ENCODE measurements at places on chromosomes 11 and 22.

DNA sequence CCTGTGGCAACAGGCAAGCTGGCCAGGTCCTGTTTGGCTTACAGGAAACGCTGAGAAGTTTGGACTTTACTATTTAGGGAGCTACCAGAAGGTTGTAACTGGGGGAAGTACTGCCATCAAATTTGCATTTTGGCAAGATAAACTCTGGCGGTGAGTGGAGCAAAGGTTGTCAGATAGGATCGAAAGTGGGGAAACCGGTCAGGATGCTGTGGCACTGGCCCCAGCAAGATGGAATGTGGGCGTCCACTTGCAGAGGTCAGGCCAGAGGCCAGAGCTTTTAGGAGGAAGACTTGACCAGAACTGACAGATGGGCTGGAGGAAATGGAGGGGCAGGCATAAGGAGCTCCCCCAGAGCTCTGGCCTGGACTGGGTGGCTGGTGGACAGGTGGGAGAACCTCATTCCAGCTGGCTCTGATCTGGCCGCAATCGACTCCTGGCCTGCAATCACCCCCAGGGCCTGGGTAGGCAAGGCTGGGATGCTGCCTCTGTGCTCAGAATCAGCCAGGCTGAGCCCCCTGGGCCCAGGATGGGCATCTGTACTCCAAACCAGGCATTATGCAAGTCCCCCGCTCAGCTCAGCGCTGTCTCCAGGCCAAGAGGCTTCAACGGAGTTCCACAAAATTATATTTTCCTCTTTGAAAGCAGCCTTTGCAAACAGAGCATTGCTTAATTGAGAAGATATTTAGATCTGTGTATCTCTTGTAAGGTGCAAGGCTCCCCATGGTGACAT lies 178.3 kb upstream of the NECTIN1 start:
- no peak for DNase-seq

GRCh38 chr11:63020671-63021291 lies 5.1 kb upstream of the SLC22A8 start:
- peak; percentile 20 for DNase-seq

GRCh38 chr11:115707180-115707905 lies 203.1 kb upstream of the CADM1 start:
- no peak for DNase-seq

DNA sequence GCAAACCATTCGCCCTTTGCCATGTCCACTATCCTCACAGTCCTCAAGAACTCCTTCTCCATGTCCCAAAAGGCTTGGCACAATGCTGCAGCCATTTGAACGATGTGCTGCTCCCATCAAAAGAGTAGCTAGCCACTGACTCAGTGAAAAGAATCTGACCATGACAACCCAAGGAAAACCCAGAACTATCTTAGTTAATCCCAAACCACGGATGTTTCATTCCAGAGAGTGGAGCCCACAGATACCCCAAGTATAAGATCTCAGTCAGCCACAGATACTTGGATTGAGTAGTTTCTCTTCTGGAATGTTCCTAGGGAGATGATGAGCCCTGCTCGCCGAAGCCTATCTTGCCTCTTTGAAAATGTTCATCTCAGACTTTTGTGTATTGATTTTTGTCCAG lies 176.9 kb downstream of the NAV2 start:
- no peak for DNase-seq

GRCh38 chr11:8597182-8597581 lies 3.2 kb upstream of the STK33 start:
- no peak for DNase-seq

GRCh38 chr11:9567401-9567800 lies 6.1 kb upstream of the WEE1 start:
- no peak for DNase-seq

DNA sequence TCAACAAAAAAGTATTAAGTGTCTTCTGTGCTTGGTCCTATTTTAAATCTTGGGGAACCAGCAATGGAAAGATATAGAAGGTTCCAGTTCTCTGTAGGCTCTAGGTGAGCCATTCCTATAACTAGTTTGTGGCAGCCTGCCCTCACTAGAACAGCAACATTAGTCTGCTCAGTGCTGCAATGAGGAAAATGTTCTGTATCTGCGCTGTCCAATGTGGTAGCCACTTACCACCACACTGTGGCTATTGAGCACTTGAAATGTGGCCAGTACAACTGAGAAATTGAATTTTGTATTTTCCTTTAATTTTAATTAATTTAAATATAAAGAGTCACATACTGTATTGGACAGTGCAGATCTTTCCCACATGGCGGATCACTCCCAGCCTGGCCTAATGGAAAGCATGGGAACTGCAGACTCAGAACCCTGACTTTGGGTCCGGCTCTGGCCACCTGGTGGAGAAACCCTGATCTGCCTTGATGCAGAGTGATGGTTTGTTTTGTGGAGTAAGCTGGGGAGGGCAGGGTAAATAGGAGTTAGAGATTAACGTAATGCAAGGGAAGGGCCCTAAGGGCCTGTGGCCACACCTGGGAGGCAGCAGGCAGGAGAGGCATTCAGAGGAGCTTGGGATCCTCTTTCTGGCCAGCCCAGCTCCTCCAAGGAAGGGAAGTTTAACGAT lies 101.0 kb downstream of the ME3 start:
- no peak for DNase-seq

DNA sequence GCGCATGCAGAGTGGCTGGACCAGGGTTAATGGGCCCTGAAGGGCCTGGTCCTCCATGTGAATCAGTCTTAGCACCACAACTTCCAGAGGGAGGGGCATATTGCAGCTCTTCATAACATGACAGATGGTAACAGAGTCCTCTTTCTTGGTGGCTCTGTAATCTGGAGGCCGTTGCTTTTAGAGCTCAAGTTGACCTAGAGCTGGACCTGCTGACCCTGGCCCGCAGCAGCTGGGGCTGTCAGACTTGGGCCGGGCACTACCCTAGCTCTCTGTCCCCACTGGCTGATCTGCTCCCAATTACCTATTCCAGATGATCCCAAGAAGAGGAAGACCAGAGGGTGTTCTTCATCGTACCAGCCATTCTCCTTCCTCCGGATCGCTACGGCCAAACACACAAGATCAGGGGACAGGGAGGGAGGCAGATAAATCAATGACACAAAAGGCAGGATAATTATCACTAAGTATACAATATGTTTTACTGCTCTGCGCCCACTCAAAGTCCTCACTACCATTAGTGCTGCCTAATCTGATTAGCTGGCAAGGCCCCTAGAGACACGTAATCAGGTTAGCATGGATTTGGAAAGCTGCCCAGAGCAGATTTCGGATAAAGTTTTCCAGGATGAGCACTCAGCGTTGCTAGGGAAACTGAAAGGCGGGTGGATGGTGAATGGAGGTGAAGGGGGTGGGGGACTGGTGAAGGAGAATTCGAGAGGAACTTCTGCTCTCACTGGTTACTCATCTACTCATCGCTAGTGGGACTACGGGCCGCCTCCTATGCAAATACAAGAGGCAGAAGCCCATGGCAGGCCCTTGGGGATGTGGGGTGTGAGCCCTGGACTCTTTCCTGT lies 64.5 kb upstream of the PHOX2A start:
- DNase-seq: no peak

- DNase-seq: no peak
Observed at GRCh38 chr22:43854121-43854785, 8.1 kb downstream of the SULT4A1 start.

DNA sequence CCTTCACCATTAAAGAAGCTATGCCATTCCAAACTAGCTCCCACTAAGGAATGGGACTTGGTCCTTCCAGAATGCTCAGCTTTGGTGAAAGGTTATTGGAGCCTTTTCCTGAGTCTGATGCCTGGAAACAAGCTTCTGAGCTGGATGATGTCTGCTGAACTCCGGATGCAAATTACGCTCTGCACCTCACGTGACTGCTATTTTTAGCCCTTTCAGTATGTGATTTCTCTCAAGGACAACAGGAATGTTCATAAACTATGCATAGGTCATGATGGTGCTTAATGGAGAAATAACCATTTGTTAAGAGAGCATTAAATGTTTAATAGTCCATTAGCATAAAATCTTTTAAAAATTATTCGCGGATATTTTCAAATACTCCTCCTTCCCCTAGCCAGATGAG lies 631.4 kb upstream of the KIRREL3 start:
- DNase-seq: no peak

DNA sequence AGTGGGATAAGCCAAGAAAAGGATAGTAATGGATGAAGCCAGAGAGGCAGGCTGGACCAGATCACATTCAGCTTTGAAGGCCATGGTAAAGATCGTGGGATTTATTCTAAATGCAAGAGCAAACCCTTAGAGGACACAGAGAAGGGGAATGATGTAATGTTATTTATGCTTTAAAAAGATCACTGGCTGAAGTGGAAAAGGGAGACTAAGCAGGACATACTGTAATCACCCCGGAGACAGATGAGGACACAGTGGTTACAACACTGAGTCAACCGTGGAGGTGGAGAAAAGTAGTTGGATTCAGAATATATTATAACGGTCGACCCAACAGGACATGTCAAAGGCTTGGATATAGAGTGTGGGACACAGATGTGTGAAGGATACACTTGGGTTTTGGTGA lies 38.5 kb downstream of the CDON start:
- DNase-seq: no peak

- no peak for DNase-seq
Observed at GRCh38 chr11:119912229-119912628, 183.2 kb upstream of the NECTIN1 start.

GRCh38 chr22:46656856-46657654 lies 36.9 kb downstream of the GRAMD4 start:
- DNase-seq: no peak

- DNase-seq: peak; percentile 66
Observed at GRCh38 chr22:44182588-44183286, 2.0 kb downstream of the PARVG start.

- DNase-seq: no peak
Observed at GRCh38 chr22:19767427-19768341, 7.1 kb downstream of the TBX1 start.

DNA sequence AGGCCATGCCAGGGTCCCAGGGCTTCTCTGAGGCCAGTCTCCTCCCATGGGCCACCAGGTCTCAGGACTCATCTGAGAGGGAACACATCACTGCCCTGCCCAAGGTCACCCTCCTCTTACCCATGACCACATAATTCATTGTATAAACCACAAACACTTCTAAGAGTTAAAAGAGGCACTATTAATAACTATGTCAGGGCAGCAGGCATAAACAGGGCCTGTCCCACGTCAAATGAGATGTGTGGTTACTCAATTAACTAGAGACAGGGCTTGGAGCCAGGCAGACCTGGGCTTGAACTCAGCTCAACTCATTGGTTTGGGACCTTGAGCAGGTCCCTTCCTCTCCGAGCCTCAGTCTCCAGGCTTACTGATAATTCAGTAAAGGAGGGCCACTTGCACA lies 33.1 kb downstream of the ARAP1 start:
- no peak for DNase-seq

- no peak for DNase-seq
Observed at GRCh38 chr22:44576311-44577260, 78.6 kb upstream of the RTL6 start.

DNA sequence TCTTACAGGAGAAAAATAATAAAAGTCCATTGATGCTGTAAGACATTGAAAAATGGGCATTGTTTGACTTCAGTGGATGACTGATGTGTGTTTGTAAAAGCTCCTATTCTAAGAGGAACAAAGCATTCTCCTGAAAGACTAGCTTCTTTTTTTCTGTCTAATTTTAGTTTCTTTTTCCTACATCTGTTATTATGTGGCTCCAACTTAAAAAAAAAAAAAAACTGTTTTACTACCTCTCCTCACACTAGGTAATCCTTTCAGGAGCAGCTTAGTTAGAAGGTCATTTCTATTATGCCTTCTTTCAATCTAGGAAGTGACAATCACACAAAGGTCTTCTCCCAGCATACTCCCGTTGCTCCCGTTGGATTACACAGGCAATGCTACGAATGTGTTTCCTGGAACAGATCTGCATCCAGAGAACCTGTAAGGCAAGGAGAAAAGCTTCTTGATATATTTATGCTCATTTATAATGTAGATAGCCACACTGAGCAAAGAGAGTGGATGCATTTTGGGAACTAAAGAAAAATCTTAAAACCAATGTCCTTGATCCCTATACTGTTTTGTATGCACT lies 595.1 kb upstream of the CCDC179 start:
- DNase-seq: no peak

- no peak for DNase-seq
Observed at GRCh38 chr11:77287615-77288273, 13.7 kb downstream of the GDPD4 start.

DNA sequence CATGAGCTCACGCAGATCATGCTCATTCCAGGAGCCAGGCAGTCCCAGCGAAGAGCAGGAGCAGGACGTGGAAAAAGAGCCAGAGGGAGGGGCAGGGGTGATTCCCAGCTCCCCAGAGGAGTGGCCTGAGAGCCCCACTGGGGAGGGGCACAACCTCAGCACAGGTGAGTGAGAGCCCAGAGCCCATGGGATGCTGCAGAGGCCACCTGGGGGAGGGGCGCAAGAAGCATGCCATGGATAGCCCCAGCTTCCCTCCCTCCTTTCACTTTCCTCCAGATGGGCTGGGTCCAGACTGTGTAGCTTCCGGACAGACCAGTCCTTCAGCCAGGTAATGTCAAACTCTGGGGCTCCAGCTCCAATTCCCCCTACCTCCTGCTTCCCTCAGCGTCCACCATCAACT lies 6.2 kb downstream of the SMTNL1 start:
- DNase-seq: no peak

DNA sequence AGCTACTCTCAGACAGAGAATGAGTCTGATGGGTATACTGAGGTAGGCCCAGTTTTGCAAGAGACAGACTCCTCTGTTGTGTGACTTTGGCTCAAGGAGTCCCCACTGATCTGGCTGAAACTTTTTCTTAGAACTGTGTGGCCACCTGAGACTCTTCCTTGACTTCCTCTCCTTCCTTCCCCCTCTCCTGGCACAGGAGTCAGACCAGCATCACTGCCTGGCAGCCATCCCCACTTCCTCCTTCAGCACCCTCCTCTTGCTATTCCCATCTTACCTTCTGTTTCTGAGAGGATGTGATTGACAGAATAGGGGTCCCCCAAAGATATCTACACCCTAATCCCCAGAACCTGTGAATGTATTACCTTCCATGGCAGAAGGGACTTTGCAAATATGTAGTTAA lies 351.1 kb downstream of the MN1 start:
- DNase-seq: no peak

DNA sequence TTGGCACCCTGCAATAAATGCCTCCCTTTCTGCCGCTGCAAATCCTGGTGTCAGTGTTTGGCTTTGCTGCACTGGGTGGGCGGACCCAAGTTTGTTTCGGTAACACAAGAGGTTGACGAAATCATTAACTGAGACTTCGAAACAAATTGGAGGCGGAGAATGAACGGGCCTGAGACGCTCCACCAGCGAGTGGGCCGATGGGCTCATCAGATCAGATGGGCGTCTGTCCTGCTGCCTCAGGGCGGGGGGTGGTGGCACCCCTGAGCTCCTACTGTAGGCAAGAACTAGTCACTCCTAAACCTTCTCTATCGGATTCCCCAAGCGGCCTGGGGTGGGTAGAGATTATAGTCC lies 918 bp upstream of the CAPN5 start:
- DNase-seq: no peak
